ENCODE measurements at places on chromosomes 1 and 21. TPM values are rescaled to one million over a fixed set of nuclear protein-coding genes. Genes with fewer than 3 reads are reported as not detected.

- no peak for DNase-seq
Observed at GRCh38 chr1:25090707-25091422, 141.4 kb downstream of the SYF2 start.

- no peak for DNase-seq
Observed at GRCh38 chr1:35559317-35559944, 1.8 kb downstream of the NCDN start.

The CLDN17 gene
- not detected for total RNA-seq

The RGS4 gene
- 15.7 TPM for total RNA-seq

- no peak for DNase-seq
Observed at GRCh38 chr1:229139331-229140118, 131.4 kb upstream of the RAB4A start.

DNA sequence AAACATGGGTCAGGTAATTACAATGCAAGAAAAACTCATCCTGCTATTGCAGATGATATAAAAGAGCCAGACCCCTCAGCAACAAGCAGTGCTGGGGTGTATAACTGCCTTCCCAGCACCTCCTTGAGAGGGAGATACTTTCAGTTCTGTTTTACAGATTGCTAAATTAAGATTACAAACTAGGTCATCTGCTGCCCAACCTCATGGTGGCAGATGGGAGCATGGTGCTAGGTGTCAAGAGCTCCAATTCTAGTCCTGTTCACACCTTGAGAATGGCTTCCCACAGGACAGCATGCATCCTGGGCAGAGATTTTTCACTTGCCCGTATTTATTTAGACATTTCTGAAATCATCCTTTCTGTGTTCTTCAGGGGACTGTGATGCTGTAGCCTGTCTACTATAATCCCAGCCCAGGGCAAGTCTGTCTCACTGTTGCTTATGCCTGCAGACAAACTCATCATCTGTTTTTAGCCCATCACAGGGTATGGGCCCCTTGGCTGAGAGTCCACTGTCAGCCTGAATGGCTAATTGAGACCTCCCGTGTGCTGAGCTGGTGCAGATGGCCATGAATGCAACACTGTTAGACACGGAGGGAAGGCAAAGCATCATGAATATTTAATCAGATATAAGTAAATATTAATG is 40.2 kb upstream of the PBX1 start:
- DNase-seq, result no peak

The CYB5RL gene
- 4.9 TPM for total RNA-seq

The FAM72B gene
- total RNA-seq, result 0.16 TPM

GRCh38 chr1:19625291-19625937 is 18.7 kb upstream of the NBL1 start:
- DNase-seq, result peak; percentile 45

The IGSF3 gene
- total RNA-seq, result 5.3 TPM

The PRXL2B gene
- total RNA-seq, result 13.2 TPM

DNA sequence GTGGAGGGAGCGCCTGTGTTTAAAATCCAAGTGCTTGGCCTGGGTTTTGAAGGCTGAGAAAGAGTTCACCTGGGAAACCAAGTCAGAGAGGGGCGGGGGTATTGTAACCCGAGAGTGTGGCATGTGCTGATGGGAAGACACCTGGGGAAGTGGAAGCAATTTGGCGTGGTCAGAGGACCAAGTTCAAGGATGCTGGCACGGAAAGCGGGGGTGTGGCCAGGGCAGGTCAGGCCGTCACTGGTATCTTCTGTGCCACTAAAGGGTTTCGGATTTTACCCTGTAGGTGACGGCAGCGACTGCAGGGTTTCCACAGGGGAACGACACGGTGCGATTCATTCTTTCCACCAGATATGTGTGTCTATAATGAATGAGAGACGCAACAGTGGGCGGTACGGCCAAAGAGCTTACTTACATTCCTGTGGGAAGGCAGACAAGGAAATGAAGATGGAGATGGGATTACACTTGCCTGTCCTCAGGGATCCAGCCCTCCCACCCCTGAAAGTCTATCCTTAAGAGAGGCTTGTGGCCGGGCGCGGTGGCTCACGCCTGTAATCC is 31.3 kb downstream of the CA6 start:
- no peak for DNase-seq

DNA sequence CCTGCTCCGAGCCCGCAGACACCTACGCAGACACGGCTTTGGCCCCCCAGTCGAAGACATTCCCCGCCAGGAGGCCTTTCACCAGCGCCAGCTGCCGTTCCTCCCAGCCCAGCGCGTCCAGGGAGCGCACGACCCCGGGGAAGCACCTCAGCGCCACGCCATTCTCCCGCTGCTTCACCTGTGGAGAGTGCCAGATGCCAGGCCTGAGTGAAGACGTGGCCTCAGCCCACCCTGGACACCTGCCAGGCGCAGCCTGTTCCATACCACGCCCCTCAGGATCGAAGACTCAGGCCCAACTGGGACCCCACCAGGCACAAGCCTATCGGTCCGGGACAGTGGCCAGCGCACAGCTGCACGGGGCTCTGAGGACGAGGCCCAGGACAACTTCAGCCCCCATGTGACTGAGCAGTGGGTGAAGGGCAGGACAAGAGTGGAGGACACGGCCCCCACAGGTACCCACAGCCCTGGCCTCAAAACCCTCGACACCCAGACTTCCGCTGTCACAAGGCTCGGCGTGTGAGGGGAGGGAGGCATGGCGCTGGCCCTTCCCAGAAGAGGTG is 13.5 kb downstream of the PANK4 start:
- no peak for DNase-seq

- no peak for DNase-seq
Observed at GRCh38 chr21:38489729-38490128, 8.5 kb downstream of the ERG start.

DNA sequence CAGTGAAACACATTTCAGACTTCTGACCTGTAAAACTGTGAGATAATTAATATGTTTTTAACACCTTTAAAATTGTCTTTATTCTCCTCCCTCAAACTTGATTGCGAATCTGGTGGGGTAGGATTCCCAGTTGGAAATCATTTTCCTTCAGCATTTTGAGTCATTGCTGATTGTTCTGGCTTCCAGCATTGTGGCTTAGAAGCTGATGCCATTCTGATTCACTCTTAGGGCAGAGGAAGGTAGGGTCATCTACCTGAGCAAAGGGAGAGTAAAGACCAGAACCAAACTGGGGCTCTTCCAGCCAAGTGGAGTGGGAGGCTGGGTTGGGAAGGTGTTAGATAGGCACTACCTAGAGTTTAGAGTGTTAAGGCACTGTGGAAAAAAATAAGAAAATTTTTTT is 61.2 kb downstream of the MPZL1 start:
- no peak for DNase-seq

GRCh38 chr1:147771226-147772125 is 11.1 kb upstream of the GJA5 start:
- DNase-seq, result no peak

DNA sequence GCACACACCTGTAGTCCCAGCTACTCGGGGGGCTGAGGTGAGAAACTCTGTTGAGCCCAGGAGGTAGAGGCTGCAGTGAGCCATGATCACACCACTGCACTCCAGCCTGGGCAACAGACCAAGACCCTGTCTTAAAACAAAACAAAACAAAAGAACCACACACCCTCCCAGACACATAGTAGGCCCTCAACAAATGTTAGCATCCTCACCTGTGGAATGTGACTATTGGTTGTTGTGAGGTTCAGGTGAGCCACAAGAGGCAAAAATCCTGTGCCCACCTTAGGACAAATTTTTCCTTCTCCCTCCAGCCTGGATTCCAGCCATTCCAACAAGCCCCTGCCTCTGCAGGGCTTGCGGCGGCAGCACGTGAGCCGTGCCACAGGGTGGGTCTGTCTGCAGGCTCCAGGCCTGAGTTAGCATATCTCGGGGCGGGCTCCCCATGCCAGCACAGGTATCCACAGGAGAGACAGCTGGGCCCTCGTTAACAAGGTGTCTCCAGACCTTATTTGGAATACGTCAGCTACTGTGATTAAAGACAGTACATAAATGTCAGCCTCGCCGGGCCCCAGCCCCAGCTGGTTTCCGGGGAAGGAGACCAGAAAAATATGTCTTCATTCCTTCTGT is 17.4 kb downstream of the C1QB start:
- DNase-seq, result no peak

DNA sequence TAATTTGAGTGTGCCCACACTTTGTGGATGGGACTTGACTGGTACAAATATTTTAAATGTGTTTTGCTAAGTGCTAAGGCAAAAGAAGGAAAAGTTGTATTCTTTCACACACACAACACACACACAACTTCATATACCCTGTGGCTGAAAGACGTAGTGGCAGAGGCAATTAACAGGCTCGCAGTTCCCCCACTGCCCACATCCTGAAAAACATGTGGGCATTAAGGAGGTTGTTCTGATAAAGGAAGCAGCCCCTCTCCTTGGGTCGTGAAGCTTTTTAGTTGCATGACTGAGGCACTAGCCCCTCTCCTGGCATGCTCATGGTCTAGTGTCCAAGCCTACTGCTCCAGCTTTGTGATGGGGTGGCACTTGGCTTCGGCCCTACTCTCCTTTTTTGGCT is 14.3 kb upstream of the ADAM30 start:
- DNase-seq, result no peak

DNA sequence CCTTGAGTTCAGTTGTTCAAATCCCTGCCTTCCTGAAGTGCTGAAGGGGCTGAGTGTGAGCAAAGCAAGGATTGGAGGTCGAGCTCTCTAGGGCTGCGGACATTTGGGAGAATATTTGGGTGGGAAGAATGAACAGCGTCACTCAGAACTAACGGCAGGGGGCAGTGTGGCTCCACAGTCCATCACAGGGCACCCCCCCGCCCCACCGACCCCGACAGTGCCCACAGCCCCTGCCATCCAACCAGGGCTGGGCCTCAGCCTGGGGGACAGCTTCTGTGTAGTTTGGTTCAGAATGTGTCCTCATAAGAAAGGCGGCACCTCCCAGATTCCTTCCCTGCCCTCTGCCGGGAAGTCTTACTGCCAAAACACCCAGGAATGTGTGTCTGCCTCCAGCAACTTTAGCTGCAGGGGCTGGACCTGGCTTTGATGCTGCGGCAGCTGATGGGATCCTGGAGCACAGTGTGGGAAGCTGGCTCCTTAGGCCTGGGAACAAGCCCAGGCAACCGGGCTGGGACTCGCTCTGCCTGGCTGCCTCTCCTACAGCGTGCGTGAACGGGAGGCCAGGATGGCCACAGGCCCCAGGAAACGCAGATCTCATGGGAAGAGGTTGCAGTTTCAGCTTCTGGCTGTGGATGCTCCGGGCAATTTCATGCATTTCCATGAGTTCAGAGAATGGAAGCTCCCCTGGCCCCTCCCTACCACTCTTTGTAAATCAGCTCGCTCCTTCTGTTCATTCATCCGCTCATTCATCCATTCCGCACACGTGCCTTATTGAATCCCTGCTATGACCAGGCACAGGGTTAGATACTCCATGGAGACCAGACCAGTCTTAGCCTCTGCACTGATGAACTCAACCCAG is 104.9 kb upstream of the TMPRSS2 start:
- DNase-seq, result peak; percentile 91

The TMEM82 gene
- not detected for total RNA-seq

- DNase-seq, result peak; percentile 48
Observed at GRCh38 chr21:44434568-44434925, 20.8 kb upstream of the LRRC3 start.

The FAM131C gene
- not detected for total RNA-seq

The KDF1 gene
- total RNA-seq, result not detected

DNA sequence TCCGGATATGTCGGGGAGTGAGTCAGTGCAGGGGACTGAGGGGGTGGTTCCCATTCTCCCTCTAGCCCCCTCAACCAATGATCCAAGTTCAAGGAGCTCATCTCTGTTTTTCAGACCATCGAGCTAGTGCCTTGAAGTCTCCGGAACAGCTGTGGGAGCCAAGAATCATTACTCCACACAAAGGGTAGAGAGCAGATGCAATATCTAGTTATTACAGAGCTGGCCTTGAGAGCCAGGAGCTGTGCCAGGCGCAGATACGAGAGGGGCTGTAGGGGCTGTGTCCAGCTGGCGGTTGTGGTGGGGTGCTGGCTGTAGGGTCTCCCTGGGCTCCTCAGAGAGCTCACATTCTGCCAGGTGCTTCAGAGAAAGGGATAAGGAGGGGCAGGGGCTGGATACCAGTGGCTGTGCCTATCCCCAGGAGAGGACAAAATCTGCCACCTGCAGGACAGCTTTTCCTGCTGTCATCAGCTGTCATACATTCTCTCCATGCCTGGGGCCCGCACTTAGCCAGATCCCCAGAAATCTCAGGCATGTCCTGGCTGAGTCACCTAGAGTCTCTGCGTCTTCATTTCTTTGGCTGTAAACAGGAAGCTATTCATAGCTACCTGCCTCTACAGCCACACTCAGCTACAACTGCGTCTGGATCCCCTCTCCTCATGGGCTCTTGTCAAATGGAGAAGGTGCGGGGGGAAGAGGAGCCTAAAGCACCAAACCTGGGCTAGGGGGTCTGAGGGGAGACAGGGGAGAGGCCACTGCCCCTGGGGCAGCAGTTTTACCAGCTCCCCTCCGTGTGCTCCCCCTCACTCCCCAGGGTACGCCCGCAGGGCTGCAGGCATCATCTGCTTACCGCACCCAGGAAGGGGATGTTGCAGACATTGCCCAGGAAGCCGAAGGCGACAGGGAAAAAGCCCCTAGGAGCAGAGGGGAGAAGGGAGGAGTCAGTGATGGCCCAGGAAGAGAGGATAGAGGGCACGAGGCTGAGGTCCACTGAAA is 2.4 kb upstream of the KISS1 start:
- no peak for DNase-seq

The SRM gene
- total RNA-seq, result 28.5 TPM

DNA sequence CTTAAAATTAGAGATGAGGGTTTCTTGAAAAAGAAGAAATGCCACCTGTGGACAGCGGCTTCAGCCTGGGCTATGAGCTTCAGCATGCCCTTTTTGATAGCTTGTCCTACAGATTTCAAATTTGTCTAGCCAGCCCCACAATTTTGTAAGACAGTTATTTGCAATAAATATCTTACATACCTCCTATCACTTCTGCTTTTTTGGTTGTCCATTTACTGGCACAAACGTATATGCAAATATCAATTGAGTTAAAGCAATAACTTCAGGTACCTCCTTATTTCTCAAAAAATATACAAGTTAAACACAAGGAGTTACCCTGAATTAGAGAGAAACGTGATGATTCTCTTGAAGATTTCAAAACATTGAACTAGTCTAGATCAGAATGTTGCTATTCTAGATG is 53.5 kb downstream of the OLFM3 start:
- DNase-seq, result no peak

DNA sequence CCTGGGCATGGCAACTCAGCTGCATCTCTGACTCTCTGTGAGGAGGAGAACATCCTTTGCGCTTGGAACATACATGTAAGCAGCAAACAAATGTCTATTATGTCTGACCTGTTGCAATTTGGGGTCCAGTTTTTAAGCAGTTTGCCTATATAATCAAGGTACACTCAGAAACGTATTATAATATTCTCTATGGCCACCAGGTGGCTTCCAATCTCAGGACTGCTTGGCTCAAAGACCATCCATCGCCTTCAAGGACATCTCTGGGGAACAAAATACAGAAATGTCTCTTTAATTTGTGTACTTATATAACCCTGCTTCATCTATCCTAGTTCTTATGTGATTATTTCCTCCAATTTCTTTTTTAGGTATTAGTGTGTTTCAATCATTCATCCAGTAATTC is 227.2 kb downstream of the OLFM3 start:
- no peak for DNase-seq

The OR2L8 gene
- not detected for total RNA-seq

- no peak for DNase-seq
Observed at GRCh38 chr1:113879739-113880038, 7.7 kb downstream of the BCL2L15 start.

- no peak for DNase-seq
Observed at GRCh38 chr1:25619101-25619890, 2.7 kb downstream of the MAN1C1 start.

- no peak for DNase-seq
Observed at GRCh38 chr1:1622010-1622787, 6.9 kb downstream of the MIB2 start.

GRCh38 chr1:219130366-219130935 is 43.2 kb upstream of the LYPLAL1 start:
- DNase-seq, result no peak

GRCh38 chr1:34236089-34236488 is 59.4 kb downstream of the C1orf94 start:
- DNase-seq, result no peak

Measured in sigmoid colon (tissue), 7 donors.